ENCODE measurements at places on chromosomes 3 and 15.

GRCh38 chr3:142218703-142219102, 6.7 kb downstream of the GK5 start:
- no peak for DNase-seq

- DNase-seq: no peak
Measured at GRCh38 chr3:160103397-160103796, 114.8 kb downstream of the IL12A start.

DNA sequence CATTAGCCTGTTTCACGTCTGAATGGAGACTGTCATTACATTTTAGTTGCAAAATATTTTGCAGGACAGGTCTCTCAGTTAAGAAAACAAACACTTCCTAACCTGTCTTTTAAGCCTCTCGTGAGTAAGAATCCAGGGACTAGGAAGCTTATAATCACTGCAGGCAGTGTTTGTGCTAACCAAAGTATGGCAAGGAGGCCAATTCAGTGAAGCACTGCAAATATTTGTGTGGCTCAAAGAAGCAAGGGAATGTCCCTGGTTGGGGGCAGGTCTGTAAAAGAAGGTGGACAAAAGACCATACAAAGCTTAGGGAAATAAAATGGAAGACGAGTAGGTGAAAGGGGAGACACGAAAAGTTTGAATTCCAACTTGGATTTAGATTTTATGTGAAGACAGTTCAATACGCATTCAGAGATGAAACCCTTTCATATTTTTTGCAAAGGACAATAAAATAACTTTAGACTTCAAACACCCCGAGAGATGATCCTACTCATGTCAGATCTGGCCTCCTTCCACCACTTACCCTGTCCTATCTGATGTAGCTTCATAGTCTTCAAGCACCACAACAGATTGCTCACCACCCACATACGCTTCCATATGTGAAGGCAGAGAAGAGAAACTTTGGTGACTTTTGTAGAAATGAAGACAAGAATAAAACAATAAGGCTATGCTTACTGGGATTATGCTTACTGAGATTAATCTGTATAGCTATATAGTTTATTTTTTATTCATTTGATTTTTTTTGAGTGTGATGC, 240.9 kb downstream of the TUSC7 start:
- DNase-seq: no peak

DNA sequence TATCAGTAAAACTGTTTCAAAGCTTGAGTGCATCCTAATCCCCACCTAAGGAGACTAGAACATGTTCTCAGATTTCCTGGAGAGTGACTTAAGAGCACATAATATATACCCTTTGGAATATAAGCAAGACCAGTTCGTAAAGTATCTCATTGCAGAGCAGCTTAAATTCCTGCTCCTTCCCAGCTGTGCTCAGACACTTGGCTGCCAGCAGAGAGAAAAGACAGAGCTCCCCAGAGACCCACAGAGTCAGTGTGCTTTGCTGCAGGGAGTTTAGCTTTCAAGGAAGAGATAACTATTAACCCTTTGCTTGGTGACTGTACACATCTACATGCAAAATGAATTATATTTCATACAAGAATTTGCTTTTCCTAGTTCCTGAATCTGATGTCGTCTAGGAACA, 338.1 kb upstream of the ARHGEF26 start:
- DNase-seq: no peak

- DNase-seq: no peak
Measured at GRCh38 chr15:95138604-95139270, 907.4 kb downstream of the MCTP2 start.

DNA sequence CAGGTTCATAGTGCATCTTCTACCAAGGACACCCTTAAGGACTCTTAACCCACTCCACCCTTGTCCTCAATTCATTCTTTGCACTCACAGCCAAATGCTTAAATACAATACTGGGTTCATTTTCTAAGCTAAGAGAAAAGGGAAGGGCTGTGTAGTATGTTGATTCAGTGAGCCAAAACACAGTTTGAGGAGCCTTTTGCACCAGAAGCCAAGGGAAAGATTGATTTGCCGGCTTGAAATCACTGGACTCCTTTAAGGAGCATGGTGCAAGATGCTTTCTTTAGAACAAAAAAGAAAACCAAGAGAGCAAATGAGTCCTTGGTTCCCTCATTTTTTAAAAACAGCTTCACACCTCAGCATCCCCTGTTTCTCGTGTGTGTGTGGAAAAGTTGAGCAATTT, 47.8 kb downstream of the BOC start:
- no peak for DNase-seq

- no peak for DNase-seq
Measured at GRCh38 chr3:166446986-166447385, 609.8 kb upstream of the BCHE start.

DNA sequence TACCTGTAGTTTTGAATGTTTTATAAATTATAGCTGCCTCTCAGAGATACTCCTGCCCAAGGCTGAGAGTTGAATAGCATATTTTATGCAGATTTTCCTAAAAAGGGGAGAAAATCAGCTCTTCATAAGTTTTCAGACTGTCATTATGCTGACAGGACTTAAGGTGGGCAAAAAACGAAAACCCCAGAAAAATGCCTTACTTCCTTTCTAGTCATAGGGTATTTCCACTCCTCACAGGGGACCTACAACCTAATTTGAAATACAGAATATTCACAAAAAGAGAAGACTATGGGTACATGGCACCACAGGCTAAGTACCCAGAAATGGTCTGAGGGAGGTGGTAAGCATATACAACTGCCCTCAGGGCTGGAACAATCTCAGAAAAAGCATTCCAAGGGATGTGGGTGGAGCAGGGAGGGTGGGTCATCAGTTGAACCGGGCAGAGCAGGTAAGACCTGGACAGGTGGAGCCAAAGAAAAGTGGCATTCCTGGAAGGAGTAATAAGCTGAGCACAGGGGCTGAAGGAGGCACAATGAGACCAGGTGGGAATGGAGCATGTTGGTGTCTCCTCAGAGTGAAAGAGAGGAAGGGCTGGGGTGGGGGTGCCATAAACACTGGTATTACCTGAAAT, 10.6 kb upstream of the OXSR1 start:
- DNase-seq: no peak

DNA sequence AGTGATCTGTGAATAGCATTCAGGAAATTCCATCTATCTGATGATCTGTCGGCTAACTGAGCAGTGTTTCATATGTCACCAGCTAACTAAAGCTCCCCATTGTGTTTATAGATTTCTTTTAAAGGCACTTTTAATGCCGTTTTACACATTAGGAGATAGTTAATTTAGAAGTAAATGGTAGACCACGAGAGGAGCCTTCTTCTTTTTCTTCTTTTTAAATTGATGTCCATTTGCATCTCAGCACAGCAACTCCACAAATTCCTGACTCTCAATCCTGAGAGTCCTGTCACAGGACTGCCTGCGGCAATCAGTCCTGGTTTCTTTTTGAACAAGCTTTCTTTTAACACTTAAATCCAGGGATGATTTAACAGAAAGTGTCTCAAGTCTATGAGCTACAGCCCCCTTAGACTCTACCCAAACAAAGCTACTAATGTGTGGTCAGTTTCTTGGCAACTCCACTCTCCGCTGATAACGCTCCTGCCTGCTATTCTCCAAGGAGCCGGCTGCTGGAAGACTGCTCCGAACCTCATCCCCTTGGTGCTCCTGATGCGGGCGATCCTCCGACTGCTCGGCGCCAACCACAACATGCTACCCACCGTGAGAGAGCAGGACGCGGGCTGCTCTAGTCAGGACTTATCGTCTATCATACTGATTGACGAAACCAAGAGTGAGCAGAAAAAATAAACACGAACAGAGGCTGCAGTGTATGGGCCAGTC, 421.4 kb downstream of the MECOM start:
- no peak for DNase-seq

DNA sequence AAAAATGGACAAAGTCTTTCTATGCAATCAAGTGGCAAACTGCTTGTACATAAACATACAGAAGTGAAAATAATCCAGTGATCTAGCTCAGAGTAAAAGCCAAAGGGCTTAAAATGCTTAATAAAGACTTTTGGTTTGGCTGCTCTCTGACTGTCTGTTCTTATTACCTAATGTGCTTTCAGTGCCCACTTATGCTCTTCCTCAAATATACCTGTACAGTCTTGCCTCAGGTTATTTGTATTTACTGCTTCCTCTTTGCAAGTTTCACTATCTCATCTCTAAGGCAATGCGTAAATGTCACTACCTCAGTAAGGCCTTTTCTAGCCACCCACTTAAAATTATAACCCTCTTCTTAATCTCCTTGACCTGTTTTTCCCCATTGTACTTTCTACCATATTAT, 171.8 kb downstream of the EPHA6 start:
- no peak for DNase-seq

All from stimulated activated CD4-positive, alpha-beta T cell treated with anti-CD3 and anti-CD28 coated beads, Interleukin-4, amount 100 ng/mL, for 4 hours (primary cell).